ENCODE measurements at places on chromosomes 13 and 19.

- DNase-seq, result peak; percentile 53
Measured at GRCh38 chr13:27403203-27403678, 21.2 kb upstream of the GTF3A start.

DNA sequence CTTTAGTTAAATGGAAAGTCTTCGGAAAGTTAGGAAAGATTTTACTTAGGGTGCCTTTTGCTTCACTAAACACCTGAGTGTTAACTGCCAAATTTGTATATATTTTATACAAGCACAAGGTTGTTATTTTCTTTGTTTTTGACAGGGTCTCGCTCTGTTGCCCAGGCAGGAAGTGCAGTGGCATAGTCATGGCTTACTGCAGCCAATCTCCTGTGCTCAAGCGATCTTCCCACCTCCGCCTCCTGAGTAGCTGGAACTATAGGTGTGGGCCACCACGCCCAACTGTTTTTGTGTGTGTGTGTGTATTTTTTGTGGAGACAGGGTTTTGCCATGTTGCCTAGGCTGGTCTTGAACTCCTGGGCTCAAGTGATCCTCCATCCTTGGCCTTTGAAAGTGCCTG lies 16.2 kb downstream of the KCTD4 start:
- no peak for DNase-seq

DNA sequence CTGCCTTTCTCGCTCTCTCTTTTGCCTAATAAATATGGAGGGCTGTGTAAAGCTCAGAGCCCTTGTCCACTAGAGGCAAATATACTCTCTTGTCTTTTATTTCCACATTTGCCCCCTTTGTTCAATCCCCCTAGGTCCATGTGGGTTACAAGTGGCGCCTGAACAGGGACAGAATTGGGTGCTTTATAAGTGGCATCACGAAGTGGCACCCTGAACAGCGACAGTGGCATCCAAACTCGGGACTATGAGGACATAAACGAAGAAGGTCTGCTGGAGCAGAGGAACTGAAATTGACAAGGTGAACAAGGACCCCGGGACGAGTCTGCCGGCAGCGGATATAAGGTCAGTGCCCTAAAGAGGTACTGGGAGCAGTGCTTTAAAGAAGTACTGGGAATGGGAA lies 4.3 kb upstream of the ZNF610 start:
- peak; percentile 16 for DNase-seq

DNA sequence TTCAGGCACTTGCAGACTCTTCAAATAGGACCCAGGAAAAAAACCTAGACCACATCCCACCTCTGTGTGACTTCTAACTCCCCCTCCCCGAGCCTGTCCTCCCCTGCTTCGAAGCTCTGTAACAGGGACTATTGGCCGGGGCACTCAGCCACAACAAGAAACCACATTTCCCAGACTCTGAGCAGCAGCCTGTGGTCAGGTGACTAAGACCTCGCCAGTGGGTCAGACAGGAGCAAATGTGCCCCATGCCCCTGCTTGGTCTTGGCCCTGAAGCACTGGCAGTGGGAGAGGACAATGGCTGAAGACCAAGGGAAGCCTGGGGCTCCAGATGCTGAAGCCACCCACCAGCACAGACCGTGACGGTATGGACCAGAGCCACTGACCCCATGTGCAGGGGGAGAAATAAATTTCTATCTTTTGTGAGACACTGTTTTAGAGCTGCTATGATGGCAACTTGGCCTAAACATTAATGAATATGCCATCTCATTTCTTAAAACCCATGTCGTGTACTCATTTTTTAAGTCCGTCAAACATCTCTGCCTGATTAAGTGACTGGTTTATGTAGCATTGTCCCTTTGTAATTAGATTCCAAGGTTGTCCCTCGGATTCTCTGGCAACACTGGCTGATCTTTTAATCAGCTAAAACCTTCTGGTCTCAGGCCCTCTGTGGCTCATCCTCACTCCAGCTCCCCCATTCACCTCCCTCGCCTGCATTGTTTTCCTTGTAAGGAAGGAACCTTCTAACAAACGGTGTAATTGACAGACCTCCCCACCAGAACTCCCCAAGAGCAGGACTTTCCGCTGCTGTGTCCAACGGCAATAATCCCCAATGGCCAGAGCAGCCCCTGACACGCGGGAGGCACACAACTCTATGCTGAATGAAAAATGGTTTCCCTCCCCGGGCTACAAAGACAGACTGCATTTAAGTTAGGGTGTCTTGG lies 98.4 kb downstream of the STK24 start:
- DNase-seq, result peak; percentile 52

DNA sequence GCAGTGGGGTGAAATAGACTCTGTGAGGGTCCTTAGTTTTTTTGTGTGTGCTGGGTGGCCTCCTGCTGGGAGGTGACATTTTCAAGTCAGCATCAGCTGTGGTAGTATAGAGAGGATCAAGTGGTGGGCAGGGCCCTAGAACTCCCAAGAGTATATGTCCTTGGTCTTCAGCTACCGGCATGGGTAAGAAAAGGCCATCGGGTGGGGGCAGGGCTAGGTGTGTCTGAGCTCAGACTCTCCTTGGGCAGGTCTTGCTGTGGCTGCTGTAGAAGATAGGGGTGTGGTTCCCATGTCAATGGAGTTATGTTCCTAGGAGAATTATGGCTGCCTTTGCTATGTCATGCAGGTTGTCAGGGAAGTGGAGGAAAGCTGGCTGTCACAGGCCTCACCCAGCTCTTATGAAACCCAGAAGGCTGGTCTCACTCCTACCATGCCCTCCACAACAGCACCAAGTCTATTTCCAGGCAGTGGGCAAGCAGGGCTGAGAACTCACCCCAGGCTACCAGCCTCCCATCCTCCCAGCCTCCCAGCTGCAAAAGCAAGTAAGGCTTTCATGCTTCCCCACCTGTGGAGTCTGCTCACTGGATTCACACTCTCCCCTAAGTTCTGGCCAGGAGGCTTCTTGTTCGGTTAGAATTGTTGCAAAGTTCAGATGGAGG lies 130.6 kb upstream of the SOX1 start:
- no peak for DNase-seq

- DNase-seq, result peak; percentile 41
Measured at GRCh38 chr19:45716359-45717130, 14.2 kb downstream of the FBXO46 start.

DNA sequence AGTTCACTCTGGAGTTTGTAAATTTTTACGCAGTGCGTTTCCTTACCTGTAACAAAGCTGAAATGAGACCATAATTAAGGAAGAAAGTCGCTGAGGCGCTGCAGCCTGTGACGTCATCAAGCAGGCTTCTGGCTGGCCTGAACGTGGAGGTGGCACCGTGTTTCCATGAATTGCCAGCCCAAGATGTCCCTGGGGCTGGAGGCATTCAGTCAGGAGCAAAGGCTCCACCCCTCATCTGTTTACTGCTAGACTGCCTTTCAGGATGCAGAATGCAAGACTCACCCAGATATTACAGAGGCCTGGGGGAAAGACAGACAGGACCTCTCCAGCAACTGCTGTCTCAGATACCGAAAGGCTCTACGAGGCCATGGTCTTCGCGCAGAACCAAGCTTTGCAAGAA lies 424.6 kb downstream of the TSHZ3 start:
- DNase-seq, result no peak

- no peak for DNase-seq
Measured at GRCh38 chr13:30776661-30777060, 41.3 kb downstream of the ALOX5AP start.

GRCh38 chr13:60370343-60370742 lies 26.7 kb upstream of the TDRD3 start:
- no peak for DNase-seq

DNA sequence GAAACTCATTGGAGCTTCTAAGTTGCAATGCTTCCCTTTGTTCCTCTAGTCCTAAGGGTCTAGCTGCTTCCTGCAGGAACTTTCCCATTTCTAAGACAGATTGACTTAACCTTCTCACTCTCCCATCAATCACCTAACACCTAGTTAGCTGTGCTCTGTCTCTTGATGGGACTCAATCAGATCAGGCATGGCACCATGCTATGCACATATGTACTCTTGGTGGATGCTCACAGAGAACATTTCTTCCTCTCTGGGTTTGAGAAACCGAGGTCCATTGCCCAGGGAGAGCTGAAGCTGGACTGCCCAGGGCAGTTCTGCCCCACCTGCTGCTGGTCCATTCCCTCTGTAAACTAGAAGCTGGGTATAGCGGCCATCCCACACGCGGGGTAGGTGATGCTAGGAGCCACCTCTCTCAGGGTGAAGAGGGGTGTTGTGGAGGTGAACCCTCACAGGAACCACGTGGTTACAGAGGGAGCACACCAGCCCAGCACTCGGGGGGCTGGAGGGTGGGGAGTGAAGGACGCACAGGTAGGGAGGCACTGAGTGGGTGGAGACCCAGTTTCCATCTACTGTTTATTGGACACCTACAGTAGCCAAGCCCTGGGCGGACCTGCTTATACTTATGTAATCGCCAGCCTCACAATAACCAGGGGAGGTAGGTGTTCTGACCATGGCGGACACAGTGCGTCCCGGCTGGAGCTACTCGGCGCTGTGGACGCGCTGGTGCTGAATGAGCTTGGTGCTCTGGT lies 3.1 kb upstream of the UBE2M start:
- DNase-seq, result no peak

Measured in cardiac fibroblast (primary cell).